ENCODE measurements at places on chromosomes 3 and 15.
A peak's percentile ranks its signal among the peaks of the same experiment; 100 is the strongest.

DNA sequence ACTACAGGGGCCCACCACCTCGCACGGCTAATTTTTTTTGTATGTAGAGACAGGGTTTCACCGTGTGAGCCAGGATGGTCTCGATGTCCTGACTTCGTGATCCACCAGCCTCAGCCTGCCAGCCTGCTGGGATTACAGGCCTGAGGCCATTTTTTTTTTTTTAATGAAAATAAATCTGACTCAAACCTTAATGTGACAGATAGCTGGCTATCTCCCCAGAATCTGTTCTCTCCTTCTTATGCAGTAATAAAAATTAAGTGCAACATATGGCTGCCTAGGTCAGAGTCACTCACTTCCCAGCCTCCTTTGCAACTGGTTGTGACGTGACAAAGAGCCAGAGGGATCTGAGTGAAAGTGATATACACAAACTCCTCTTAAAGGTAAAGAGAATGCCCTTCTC, 53.0 kb downstream of the ZNF148 start:
- DNase-seq = no peak

DNA sequence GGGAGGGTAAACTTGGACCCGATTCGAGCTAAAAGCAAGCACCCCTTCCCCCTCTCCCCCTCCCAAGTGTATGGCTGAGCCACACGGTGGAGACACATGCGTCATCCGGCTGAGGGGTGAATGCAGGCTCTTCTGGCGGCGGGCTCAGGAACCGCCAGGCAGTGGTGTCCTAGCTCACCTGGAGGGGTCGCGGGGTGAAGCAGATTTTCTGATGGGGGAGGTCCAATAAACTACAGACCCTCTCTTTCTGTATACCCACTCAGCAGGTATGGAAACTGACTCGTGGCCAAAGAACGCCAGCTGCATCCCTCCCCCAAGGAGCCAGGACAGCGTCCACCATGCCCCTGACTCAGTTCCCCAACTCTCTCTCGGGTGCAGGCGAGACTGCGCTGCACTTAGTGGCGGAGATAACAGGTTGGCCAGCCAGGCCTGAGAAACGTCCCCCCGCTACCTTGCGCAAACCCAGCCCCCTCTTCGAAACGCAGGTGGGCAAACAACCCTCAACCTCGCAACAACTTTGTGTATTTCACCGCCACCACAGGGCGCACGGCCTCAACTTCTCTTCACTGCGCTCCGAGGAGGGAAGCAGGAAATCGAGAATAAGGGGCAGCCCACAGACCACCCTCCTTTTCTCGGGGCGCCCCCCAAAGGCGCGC, 1.3 kb downstream of the MAGI1 start:
- peak; percentile 11 for DNase-seq

DNA sequence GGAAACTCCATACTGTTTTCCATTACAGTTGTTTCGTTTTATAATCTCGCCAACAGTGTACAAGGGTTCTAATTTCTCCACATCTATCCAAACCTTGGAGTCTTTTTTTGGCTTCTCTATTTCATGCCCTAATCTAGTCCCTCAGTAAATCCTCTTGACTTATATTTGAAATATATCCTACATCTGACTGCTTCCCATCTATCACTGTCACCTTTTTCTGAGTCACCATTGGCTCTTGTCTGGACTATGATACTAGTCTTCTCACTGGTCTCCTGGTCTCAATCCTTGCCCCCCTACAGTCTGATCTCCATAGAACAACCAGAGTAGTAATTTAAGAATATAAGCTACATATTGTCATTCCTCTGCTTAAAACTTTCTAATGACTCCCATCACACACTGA, 80.0 kb downstream of the ITPR1 start:
- DNase-seq = no peak

DNA sequence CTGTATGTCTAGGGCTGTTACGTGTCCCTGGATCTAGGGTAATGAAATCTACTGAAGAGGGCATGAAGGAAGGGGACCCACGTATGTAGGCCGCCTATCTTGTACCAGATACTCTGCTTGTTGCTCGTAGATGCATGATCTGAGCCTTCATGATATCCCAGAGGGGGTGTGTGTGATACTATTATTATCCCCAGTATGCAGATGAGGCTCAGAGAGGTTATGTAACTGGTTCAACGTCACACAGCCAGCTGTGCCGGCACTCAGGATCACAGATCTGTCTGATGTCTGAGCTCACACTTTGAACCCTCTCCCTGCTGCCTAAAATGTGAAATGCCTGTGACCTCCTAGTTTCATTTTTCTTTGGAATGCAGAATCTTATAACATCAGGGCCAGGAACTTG, 36.2 kb upstream of the SEC13 start:
- DNase-seq = no peak

DNA sequence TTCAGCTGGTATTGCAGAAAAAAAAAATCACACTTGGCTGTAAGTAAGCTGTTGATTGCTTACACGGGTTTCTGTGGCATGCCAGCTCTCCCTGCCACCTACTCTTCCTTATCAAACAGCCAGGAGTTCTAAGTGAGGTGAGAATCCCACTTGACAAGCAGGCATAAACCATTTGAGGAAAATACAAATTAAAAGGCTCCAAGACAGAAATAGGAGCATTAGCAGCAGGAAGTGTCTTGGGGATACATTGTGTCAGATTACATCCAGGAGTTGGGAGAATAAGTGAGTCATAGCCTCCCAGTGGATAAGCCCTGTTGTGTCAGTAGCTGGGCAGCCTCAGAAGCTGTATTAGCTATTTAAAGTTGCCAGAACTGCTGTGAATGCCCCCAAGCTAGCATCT, 256.0 kb downstream of the CNTN4 start:
- DNase-seq = no peak

- DNase-seq = no peak
These were observed 70.5 kb upstream of the TSEN2 start for GRCh38 chr3:12413721-12414255.

DNA sequence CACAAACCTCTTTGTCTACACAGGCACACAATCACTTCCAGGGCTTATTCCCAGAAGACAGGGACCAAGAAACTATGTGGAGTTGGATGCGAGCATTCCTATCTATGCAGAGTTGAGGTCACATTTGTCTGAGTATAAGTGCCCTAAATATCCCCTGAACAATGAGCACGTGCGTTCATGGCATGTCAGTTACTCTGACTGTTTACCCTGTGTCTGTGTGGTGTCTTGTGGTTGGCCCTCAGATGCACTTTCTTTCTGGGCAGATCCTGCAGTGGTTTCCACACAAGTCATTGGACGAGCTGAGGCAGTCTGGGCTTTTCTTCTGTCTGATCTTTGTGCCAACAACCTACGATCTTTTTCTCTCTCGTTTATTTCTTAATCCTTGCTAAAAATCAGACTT, 134.5 kb downstream of the FBN1 start:
- DNase-seq = no peak

- no peak for DNase-seq
These were observed 1.4 kb upstream of the ST3GAL6 start for GRCh38 chr3:98761643-98762229.

DNA sequence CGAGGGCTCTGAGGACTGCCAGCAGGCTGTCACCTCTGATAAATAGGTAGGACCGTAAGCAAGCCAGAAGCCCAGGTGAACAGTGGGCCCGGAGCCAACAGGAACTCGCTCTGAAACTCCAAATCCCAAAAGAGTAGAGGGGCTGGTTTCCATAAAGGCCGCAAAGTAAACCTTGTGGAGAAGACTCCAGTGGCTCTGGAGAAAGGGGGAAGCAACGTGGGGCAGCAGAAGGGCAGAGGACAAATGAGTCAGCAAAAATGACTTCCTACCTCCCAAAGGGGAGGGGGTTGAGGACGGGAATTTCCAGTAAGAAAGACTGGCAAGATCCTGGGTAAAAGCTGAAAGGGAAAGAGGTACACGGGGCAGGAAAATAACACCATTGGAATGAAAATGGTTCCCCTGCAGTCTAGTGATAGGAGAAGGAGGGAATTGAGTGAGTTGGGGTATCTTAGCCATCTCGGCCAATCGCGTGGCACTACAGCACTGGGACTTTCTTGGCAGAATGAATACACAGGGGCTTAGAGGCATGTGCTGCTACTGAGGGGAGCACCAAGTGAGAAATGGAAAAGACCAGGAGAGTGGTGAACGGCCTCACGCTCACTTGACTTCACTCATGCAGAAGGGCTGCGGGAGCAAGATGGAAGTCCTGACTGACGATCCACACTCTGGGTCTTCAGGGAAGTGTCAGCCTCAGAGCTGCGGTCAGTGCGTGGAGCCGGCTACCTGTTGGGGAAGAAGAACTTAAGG, 33.2 kb downstream of the BMF start:
- no peak for DNase-seq

DNA sequence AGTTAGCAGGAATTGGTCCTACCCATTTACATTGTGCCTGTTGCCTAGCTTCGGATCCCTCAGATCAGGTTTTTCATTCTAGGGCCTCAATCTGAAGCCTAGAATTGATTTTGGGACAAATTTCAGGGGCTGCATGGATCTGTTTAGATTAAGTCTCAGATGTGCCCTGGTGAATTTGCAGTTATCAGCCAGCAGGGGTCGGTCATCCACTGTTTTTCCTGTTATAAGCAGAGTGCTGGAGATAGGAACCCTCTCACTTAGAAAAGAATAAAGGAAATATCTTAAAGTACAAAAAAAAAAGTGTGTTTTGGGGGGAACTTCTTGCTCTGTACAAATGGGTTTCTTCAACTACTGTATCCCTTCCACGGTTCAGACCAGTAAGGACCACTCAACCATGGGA, 212.5 kb downstream of the BCHE start:
- no peak for DNase-seq

DNA sequence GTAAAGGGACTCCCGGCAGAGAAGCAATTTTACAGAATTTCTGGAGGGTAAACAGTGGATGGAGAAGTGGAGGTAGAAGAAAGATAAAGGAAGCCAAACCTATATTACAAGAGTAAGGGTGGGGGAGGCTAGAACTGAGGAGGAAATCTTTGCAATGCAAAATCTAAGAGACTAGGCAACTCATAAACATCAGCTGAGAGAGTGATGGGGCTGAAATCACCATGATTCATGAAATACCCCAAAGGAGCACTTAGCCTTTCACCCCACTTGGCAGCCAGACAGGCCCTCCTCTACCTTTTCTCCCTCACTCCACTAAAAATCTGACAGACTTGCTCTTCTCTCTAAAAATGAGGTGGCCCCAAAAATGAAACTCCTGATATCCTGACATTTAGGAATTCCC, 19.5 kb upstream of the ZBTB38 start:
- no peak for DNase-seq

- DNase-seq = no peak
These were observed 53.2 kb upstream of the HEG1 start for GRCh38 chr3:125108833-125109535.

DNA sequence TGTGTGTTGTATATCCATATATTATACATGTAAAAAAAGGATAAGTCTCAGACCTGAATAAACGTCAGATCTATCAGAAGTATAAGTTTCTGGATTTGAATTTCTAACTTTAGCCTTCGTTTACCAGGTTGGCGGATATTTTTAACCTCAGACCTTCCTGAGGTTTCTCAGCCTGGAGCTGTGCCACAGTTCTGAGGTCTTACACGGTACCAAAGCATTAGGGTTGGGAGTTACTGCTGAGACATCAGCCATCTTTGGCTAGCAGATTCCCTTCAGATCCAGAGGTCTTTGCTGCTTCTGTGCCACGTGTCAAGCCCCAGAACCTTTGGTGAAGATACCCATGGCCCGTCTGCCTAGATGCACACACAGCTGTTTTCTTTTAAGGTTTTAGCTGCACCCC, 84.7 kb downstream of the PPP2R3A start:
- DNase-seq = no peak

DNA sequence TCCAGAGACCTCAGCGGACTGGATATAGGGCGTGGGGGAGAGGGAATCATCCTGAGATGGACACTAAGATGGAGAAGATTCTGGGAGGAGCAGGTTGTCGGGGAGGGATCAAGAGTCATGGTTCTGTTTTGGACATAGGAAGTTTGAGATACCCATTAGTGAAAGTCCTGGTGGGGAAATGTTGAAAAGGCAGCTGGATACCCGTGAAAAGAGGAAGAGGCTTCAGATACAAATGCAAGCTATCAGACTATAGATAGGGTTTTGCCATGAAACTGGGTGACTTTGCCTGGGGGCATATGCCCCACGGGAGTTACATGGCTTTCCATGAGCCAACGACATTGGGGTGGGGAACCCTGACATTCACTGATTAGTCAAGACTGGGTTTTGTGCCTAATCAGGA, 1.1 kb upstream of the GPR62 start:
- DNase-seq = no peak

- no peak for DNase-seq
These were observed 22.2 kb upstream of the GOLIM4 start for GRCh38 chr3:168117853-168118313.
